ENCODE measurements at places on chromosomes 11 and 22.

DNA sequence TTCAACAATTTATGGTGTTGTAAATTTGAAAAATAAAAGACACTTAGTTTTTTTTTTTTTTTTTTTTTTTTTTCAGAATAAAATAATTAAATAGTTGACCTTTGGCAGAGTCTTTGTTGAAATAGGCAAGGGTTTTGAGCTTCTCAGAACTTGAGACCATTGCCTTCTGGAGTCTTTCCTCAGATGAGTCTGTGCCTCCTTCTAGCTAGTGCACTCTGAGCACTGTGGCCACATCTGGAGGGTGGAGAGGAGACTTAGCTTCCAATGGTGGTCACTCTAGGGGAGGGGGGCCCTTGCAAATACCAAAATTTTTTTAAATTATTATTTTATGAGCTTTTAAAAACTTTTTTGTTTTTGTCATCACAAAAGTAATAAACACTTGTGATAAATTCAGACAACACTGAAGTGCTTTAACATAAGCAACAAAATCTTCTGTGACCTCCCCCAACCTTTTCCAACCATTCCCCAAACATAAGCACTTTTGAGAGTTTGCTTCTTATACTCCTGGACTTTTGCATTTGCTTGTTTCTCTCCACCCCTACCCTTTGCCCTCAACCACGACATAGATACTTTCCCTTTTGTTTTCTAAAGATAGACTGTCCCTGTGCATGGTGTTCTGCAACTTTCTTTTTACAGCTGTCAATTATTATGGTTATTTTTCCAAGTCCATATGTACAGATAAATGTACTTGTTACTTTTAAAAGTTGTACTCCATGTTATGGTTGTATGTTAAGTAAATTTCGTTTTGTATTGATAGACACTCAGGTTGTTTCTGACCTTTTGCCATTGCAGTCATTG lies 41.1 kb downstream of the BMAL1 start:
- no peak for DNase-seq

- no peak for DNase-seq
Measured at GRCh38 chr11:61390161-61390560, 2.2 kb upstream of the TMEM216 start.

DNA sequence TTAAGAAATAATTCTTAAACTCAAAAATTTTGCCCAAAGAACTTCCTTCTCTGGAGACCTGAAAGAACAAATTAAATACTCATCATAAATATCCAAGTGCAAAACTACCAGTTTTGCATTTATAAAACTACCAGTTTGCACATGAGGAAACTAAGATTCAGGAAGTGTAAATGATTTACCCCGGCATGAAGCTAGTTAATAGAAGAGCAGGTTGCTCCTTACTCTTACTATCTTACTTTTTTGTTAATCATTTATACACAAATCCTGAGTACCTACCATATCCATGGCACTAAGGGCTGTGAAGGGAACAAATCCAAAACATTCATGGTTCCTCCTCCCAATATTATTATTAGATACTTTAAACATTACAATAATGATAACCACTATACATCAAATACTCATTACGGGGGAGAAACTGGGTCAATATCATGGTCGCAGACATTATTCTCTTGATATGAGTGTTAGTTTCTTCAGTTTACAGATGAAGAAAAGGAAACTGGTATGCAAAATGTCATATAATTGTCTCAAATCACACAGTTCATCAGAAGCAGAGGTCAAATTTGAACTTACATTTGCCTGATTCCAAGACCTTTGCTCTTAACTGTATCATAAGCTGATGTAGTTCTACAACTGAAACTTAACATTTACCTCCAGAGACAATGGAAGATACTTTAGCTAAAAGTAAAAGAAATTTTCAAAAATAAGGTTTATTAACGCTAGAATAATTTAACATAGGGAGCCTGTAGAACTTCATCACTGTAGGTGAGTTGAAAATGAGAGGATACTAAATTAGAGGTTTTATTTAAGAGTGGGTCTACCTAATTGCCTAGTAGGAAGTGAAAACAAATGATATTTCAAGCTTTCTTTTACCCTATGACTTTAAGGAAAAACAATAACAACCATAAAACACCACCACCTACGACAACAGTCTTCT lies 74.5 kb downstream of the FAM76B start:
- no peak for DNase-seq

GRCh38 chr11:73399159-73399590 lies 23.0 kb downstream of the RELT start:
- DNase-seq, result no peak

DNA sequence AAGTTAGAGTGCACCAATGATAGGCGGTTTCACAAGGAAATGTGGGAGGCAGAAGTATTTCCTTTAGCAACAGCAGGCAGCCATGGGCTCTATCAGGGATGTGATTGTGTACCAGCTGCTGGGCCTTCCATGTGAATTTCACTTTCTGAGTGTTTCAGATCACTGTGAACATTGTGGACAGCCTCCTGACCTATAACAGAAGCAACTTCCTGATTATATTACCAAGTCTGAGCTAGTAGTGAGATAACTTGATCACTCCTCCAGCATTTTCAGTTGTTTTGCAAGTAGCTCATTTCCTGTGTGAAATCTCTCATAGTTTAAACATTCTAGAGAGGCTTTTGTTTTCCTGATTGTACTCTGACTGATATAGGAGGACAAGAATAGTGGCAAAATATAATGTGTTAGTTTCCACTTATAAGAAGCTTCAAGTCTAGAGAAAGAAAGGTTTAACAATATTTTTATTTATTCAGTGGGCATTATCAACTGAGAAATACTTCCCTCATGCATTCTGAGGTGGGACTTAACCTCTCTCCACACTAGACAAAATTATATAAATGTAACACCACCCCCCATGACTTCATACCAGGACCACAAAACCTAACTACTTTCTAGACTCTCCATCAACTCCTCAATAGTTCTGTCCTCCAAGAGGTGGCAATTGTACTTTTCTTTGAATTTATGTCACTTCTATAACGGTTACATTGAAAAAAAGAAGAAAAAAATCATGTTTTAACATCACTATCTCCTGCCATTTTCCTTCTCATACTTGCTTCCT lies 184.2 kb upstream of the LUZP2 start:
- no peak for DNase-seq

DNA sequence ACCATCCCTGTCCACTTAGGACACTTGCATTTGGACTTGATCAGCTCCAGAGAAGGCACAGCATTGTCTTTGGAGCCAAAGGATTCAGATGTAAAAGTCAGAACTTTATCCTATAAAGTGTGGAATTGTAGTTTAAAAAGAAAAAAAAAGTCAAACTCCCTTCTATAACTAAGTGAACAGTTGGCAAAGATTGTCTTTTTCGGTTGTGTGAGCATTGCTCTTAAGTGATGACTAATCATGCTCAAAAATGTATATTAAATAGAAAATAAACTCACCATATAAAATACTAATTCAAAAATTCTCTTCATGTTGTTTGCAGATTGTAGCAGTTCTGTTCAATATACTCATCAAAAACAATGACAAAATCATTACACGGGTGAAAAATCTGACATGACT lies 93.8 kb downstream of the ETS1 start:
- no peak for DNase-seq

DNA sequence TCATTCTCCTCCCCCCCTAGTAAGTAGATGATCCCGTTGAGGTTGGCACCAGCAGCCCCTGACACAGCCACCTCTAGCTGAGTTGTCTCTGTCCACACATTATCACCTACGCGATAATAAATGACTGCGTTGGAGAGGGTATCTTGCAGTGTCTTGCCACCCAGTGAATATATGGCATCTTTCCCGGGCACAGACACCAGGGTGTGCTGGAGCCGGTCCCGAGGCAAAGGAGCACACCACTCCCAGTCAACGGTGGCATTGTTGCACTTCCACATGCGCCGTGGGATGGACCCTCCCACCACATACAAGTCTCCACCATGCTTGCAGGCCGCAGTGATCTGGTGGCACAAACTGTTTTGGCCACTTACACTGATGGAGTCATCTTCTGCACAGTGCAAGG lies 5.4 kb downstream of the KBTBD4 start:
- no peak for DNase-seq

DNA sequence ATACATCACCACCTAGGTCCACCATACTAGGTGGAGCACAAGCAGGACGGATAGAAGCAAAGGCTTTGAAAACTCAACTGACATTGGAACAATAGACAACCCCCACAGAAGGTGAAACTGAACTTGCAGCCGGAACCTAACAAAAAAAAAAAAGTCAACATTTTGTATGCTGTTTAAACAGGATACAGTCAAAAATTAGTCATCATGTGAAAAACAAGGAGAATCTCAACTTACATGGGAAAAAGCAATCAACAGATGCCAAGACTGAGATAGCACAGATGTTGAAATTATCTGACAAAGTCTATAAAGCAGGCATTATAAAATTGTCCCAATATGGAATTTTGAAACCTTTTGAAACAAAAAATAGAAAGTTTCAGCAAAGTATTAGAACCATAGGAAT lies 123.8 kb downstream of the RAB38 start:
- no peak for DNase-seq

- peak; percentile 28 for DNase-seq
Measured at GRCh38 chr11:47616726-47617416, 22.7 kb upstream of the C1QTNF4 start.

- DNase-seq, result no peak
Measured at GRCh38 chr11:68711114-68711513, 26.8 kb downstream of the GAL start.

DNA sequence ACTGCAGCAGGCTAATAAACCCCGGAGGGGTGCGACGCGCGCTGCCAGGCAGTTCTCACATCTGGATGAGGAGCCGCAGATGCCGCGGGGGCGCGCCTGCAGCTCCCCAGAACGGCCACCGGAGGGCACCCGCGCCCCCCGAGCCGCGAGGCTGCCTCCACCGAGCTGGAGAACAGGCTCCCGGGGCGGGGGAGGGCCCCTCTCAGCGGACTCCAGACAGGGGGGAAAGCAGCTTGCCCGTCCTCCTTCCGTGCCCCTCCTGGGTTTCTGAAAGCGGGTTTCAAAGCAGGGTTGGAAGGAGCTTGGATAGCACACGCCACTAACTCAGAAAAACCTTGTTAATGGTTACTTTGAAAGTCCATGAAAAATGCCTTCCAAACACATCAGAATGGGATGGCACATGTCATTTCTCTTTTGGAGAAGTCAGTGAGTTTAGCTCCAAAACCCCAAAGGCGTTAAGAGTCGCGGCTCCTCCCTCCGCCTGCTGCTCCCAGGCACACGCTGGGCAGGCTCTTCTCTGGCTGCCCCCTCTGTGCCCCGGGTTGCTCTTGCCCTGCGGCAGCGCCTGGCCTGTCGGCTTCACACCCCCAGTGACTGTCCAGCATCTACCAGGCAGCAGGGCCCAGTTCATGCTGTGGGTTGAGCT lies 317.8 kb downstream of the NTM start:
- DNase-seq, result peak; percentile 91

DNA sequence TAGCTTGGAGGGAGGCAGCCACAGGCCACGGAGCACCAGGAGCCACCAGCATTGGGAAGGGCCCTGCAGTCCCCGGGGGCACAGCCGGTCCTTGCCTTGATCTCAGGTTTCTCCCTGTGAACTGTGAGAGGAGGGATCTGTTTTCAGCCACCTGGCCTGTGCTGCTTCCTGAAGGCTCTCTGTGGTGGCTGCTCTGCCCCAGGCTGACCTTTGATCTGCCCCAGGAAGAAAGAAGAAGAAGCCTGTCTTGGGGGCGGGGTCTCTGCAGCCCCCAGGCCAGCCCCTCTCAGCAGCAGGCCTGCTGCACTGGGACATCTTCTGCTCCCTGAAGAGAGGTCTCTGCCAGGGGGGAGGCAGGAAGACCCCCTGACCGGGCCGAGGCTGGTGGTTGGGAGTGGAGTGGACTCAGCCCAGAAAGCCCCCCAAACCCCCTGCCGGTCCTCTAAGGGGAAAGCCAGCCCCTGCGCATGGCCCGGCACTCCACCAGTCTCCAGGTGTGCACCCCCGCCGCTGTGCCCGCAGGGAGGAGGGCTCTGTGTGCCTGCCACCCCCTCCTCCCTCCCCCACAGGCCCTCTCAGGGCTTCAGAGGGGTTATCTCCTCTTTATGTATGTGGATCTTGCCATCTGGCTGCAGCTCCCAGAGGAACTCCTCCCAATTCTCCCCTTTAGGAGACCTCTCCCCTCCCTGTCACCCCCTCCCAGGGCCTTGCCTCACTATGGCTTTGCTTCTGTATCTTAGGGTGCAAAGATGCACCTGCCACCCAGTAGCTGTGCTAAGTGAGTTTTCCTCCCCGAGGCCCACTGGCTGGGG lies 675.3 kb downstream of the BRD1 start:
- no peak for DNase-seq

DNA sequence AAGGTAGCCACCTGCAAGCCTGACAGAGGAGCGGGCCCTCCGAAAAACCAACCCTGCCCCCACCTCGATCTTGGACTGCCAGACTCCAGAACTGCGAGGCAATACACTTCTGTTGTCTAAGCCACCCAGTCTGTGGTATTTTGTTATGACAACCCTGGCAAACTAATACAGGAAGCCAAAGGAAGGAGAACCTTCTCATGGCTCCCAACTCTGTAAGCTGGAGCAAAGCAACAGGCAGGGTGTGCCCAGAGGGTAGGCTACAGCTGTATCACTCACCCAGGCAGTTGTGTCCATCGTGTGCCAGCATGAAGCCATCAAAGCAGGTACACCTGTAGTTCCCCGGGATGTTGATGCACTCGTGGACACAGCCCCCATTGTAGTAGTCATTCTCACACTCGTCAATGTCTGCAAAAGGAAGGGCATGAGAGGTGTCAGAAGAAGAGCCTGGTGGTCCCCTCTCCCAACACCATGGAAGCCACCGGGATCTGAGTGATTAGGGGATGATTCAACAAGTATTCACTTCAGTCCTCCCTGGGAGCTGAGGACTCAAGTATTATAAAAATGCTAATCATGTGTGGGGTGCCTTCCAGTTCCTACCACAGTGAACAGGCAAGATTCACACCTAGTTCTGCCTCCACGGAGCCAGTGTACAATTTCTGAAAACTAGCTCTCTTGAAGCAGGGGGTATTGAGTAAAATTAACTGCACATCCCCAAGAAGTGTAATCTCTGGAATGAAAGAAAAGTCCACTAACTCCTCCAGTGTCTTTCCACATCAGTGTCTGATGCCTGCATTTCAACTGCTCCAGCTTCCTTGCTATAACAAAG lies 23.3 kb downstream of the SCUBE1 start:
- DNase-seq, result no peak

- DNase-seq, result peak; percentile 36
Measured at GRCh38 chr11:94546886-94547285, 3.2 kb downstream of the FUT4 start.

GRCh38 chr11:75398906-75399305 lies 412 bp upstream of the RPS3 start:
- DNase-seq, result no peak

DNA sequence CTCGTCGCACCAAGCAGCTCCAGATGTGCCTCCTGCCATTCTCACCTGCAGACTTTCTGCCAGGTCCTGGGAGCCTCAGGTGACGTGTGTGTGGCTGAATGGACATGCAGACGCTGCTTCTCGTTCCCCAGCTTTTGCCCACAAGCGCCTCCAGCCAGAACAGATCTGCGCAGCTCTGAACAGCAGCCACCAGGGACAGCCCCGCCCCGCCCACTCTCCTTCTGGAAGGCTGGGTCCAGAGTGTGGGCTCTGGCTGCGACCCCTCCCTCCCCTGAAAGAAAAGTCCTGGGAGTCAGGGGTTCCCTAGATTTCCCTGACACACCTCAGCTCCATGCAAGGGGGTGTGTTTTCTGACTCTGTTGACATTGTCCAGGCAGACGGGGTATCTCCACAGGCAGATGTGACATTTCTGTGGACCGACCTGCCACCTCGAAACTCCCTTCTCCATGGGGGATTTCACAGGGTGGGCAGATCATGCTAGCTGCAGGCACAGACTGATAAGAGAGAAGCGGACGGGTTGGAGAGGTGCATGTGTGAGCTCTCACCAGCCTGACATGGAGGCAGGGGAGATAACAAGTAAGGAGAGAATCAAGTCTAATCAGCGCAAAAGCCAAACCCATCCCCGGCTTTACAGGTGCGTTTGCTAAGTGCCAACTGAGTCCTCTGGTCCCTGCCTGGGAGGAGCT lies 19.8 kb downstream of the SLCO2B1 start:
- DNase-seq, result no peak
